ENCODE measurements at places on chromosomes 12 and 14. TPM values are rescaled to one million over a fixed set of nuclear protein-coding genes. Genes with fewer than 3 reads are reported as not detected.

- no peak for DNase-seq
Measured at GRCh38 chr12:68462803-68463202, 130.6 kb upstream of the MDM1 start.

Gene RERG
- polyA plus RNA-seq: 3.2 TPM

DNA sequence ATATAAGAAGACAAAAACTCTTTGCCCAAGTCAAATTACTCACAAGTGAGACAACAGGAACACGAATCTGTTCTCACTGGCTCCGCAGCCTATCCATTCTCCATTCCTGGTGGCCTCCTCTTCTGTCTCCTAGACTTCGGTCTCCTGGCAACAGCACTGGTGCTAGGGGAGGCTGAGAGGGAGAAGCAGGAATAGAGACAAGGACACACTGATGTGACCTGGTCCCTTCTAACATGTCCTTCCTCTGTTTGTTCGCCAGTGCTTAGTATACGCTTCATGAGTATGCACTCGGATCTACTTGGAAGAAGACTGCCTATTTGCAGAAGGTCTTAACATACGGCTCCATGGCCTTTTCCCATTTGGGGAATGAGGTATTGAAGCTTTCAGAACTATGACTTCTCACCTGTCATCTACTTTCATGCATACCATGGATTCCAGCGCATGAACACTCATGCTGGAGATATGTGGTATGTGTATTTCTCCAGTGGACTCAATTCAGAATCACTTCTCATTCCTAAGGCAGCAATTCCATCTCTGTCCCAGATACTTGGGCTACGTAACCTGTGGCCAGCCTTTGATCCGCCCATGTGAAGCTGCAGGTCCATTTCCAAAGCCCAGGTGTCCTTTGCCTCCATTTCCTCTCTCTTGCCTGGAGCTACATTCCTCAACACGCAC is 33.9 kb downstream of the BHLHE41 start:
- no peak for DNase-seq

DNA sequence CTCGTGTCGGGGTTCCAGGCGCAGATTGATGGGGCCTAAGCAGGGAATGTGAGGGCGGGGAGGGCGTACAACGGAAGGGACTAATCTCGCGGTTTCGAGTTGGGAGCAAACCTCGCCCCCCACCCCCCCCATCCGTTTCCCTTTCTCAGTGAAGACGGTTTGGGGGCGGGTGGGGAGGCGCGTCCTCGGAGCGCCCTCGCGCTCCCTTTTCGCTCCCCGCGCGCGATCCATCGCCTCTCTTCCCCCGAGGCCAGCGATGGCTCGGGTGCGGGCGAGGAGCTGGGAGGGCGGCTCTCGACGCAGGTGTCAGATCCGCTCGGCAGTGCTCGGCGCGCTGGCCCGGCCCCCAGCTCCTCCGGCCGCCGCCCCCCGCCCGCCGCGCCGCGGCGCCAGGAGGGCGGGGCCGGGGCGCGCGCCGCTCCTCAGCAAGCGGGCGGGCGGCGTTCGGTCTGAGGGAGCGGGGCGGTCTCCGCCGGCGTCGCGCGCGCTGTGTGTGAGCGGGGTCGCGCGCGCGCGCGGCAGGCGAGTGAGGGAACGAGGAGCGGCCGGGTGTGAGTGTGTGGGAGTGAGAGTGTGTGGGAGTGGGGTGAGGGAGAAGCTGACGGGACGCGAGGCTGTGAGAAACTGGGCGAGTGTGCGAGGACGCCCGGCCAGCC is at the start of gene RIMKLB:
RIMKLB (plus strand) TSS at position 516 of the 656 bp plus-strand sequence. CDS start 15,876 bp downstream, outside the sequence.
- peak; percentile 92 for DNase-seq

Gene ALX1
- not detected for polyA plus RNA-seq

- peak; percentile 84 for DNase-seq
Measured at GRCh38 chr14:100297320-100298300, 8.6 kb downstream of the SLC25A29 start.

DNA sequence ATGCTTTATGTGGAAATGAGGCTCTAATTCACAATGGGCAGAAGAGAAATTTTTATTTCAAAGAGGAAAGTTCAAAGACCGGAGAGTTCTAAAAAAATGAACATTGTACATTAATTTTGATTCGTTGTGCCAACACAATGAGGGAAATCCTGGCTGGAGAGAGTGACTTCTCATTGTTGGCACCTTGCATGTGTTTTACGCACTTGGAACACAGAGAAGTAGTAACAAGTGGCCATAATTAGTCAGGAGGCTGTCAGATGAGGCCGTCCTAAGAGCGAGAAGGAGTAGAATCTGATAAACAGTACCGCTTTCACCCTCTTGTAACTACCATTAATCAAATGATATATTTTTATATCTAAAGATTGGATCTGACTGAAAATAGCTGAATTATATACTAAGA is 6.9 kb downstream of the LMO3 start:
- DNase-seq: no peak

Gene P2RX7
- polyA plus RNA-seq: 2.5 TPM

- no peak for DNase-seq
Measured at GRCh38 chr12:118050972-118051910, 9.7 kb downstream of the WSB2 start.

GRCh38 chr12:2177751-2178150 is 125.0 kb downstream of the CACNA1C start:
- no peak for DNase-seq

DNA sequence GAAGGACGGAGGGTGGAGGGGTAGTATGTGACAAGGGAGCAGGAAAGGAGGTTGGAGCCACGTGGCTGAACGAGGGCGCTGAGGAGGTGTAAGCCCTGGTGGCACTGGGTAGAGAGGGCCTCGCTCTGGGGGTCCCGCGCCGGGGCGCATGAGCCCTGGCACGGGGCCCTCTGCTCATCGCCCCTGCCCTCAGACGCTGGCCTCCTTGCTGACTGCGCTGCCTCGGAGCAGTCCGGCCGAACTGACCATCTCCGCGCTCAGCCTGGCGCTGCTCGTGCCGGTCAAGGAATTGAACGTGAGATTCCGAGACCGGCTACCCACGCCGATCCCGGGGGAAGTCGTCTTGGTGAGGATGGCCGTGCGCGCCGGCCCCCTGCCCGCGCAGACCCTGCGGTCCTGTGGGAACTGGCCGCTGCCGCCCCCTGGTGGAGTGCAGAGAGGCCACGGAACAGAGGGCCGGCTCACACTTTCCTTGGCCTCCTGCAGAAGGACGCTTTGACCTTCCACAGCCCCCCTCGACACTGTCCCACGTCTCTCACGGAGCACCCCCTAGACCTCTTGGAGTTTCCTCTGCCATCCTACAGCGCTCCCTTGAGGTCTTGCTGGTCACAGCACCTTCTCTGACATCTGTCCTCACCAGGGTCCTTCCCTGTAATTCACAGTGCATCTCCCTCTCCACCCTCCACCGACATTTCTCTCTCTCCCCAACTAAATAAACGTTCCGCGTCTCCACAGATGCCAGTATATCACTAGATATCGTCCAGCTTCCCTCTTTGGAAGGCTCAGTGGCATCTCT is 10.5 kb downstream of the ARHGEF25 start:
- peak; percentile 57 for DNase-seq

- no peak for DNase-seq
Measured at GRCh38 chr12:15049461-15050153, 76.8 kb downstream of the PDE6H start.

Gene DBX2
- 0.12 TPM for polyA plus RNA-seq

Gene TAS2R9
- polyA plus RNA-seq: not detected

GRCh38 chr14:91872517-91873470 is 5.5 kb upstream of the TC2N start:
- peak; percentile 59 for DNase-seq

Gene RNU7-1
- not detected for polyA plus RNA-seq

DNA sequence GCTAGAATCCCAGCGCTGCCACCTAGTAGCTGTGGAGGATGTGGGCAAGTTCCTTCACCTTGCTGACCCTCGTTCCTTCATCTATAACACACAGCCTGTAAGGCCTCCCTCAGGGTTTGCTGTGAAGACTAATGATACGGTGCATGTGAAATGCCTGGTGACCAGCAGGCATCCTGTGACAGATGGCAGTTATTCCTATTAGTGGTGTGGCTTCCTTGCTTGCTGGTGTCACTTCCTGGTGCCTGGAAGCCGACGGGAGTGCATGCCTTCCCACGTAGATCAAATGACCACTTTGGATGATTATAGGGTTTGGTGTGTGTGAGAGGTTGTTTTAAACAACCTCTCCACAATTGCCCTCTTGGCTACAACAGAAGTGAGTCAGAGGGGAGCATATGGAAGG is 894.9 kb downstream of the VRK1 start:
- no peak for DNase-seq

GRCh38 chr12:105204916-105205315 is 31.1 kb downstream of the APPL2 start:
- DNase-seq: no peak

DNA sequence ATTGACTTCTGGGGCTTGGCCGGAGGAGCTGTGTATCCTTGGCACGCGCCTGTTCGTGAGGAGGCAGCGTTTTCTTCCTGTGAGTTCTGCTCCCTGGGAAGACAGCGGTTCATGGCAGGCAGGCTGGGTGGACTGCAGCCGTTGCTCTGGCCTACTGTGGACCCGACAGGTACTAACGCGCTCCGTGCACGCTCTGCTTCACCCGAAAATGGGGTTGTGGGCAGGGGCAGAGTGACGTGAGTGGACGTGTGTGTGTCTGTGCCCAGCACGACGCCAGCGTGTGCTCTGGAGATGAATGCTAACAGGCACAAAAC is 179.1 kb downstream of the KIF26A start:
- DNase-seq: no peak

Gene SLC6A13
- polyA plus RNA-seq: 6.3 TPM

DNA sequence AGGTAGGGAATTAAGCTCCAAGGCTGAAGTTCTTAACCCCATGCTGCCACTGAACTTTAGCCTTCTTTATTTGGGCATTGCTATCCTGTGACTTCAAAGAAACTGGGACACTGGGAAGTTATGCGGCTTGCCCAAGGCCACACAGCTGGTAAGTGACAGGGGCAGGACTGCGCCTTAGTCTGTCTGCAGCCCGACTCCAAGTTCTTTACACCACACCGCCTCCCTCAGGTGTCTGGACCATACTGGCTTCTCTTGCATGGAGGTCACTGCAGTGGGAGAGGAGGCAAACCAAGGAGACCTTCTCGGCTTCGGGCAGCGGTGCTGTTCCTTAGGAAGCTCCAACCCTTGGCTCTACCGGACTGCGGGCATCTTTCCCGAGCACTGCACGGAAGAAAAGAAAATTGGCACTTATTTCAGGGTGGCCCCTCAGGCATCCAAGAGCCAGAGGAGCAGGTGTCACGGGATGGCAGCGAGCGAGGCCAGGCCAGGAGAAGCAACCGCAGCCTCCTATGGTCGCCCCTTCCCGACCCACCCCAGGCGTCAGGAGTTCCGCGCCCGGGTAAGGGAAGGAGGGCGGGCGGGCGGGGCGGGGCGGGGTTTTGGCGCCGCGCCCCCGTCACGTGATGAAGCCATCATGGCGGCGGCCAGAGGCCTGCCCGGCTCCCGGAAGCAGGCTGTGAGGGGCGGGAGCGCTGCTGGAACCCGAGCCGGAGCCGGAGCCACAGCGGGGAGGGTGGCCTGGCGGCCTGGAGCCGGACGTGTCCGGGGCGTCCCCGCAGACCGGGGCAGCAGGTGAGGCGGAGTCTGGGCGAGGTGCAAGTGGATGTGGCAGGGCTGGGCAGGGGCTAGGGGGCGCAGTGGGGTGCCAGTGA is 16.4 kb upstream of the ESPL1 start:
- peak; percentile 79 for DNase-seq

DNA sequence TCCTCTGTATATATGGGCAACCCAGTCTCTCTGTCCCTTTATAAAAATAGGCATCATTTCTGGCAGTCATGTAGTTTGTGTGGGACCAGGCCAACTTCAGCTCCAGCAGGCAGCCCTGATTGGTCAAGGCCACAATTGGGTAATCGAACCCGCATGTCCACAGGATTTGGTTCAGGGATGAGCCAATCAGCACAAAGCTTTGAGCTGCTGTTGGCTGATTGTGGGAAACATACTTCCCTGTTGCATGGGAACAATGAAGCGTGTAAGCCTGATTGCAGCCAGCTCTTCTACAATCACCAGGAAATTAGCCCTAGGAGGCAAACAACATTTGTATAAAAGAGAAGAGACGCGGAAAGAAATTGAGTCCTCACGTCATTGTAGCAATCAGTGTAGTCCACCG is 328.6 kb downstream of the PCNX1 start:
- DNase-seq: no peak

DNA sequence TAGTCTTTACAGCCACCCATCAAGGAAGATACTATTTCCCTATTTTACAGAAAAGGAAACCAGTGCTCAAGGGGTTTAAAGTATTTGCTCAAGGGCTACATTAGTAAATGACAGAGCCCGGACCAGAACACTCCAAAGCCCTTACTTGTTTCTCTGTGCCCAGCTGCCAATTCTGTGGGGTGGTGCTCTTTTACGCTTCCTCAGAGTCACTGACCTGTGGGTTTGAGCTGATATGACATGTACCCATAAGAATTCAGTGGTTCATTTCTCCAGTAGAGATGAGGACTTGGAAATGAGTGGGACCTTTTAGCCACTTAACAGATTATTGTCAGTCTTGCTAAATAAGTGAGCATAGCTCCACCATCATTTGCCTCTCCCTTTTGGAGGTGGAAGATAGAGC is 37.4 kb upstream of the NKX2-8 start:
- DNase-seq: no peak

GRCh38 chr12:120647375-120647755 is 6.9 kb downstream of the CABP1 start:
- no peak for DNase-seq

DNA sequence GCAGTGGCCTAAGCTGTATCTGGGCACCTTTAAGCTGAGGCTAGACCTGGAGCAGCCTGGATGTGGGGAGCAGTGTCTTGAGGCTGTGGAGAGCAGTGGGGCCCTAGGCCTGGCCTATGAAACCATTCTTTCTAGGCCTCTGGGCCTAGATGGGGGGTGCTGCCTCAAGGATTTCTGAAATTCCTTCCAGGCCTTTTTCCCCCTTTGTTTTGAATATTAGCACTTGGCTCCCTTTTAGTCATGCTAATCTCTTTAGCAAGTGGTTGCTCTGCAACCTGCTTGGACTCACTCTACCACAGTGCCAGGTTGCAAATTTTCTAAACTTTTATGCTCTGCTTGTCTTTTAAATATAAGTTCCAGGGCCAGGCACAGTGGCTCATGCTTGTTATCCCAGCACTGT is 41.6 kb upstream of the RFX4 start:
- no peak for DNase-seq

Gene ANAPC7
- polyA plus RNA-seq: 62.6 TPM

Gene SERPINA12
- not detected for polyA plus RNA-seq

GRCh38 chr12:120015313-120015712 is 26.3 kb downstream of the BICDL1 start:
- no peak for DNase-seq

Gene ATL1
- 4.4 TPM for polyA plus RNA-seq

DNA sequence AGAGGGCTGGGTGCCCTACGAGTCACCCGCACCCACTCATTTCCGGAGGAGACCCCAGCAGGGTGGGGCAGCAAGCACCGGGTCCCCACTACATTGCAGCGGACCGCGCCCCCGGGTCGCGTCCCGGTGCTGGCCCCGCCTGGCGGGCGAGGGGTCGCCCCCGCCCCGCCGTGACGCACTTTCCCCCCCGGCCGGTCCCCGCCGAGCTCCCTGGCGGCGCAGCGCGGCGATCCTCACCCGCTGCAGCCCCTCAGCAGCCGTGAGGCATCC is 106.1 kb downstream of the PRICKLE1 start:
- DNase-seq: peak; percentile 70

GRCh38 chr14:20855652-20856291 is 35.4 kb upstream of the RNASE3 start:
- no peak for DNase-seq

Data from hindlimb muscle (tissue), 1 donor.